HepG2 (cell line): ENCODE measurements at places on chromosomes 16 and 17.

GRCh38 chr17:42354956-42355843, 33.0 kb downstream of the STAT3 start:
- no peak for DNase-seq

DNA sequence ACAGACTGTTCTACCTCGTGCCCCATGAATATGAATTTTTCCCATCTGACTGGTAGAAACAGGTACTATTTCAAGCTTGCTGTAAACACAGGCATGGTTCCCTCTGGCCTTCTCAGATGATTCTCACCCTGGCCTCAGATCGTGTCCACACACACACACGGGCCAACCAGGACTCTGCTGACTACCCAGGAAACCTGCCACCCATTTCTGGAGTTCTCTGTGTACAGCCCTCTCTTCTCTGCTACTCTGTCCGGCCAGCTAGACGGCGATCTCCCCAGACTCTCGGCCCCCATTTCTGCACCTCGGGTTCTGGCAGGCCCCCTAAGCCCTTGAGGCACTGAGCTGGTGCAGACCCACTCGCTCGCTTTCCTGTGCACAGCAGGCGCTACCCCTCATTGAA, 31.2 kb downstream of the RPA1 start:
- DNase-seq = no peak

GRCh38 chr17:44829523-44830358, at the start of gene GJC1:
TSS of gene GJC1 (minus strand) at chr17:44830287. CDS start at chr17:44805817, 24,470 bp downstream.
- no peak for DNase-seq

GRCh38 chr17:61395983-61396585, 3.6 kb upstream of the TBX2 start:
- no peak for DNase-seq

DNA sequence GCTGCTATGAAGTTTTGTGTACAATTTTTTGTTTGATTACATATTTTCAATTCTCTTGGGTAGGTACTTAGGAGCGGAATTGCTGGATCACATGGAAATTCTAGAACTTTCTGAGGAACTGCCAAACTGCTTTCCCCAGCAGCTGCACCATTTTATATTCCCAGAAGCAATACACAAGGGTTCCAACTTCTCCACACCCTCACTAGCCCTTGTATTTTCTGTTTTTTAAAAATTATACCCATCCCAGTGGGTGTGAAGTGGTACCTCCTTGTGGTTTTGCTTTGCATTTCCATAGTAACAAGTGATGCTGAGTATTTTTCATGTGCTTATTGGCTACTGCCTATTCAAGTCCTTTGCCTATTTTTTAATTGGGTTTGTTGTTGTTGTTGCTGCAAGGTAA, 20.9 kb downstream of the NACA2 start:
- no peak for DNase-seq

- no peak for DNase-seq
These were observed 47.8 kb upstream of the NUFIP2 start for GRCh38 chr17:29341726-29342125.

DNA sequence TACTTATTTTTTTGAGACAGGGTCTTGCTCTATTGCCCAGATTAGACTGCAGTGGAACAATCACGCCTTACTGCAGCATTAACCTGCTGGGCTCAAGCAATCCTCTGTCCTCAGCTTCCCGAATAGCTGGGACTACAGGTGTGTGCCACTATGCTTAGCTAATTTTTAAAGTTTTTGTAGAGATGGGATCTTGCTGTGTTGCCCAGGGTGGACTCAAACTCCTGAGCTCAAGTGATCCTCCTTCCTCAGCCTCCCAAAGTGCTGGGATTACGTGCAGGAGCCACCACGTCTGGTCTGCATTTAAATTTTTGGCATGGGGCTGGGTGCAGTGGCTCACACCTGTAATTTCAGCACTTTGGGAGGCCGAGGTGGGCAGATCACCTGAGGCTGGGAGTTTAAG, 41.0 kb upstream of the INTS2 start:
- DNase-seq = no peak

DNA sequence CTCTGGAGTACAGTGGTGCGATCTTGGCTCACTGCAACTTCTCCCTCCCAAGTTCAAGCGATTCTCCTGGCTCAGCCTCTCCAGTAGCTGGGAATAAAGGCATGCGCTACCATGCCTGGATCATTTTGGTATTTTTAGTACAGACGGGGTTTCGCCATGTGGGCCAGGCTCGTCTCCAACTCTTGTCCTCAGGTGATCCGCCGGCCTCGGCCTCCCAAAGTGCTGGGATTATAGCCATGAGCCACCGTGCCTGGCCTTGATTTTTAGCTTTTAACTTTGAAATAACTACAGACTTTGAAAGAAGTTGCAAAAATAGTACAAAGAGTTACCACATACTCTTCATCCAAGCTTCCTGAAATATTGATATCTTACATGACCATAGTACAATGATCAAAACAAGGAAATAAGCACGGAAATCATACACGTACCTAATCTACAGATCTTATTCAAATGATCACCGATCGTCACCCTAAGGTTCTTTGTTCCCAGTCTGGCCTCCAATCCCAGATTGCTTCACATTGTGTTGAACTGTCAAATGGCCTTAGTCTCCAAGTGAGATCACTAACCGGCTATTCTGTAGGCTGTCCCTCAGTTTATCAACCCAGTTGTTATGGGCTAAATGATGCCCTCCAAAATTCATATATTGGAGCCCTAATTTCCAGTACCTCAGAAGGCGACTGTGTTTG, 18.4 kb downstream of the NPIPA1 start:
- DNase-seq = no peak

DNA sequence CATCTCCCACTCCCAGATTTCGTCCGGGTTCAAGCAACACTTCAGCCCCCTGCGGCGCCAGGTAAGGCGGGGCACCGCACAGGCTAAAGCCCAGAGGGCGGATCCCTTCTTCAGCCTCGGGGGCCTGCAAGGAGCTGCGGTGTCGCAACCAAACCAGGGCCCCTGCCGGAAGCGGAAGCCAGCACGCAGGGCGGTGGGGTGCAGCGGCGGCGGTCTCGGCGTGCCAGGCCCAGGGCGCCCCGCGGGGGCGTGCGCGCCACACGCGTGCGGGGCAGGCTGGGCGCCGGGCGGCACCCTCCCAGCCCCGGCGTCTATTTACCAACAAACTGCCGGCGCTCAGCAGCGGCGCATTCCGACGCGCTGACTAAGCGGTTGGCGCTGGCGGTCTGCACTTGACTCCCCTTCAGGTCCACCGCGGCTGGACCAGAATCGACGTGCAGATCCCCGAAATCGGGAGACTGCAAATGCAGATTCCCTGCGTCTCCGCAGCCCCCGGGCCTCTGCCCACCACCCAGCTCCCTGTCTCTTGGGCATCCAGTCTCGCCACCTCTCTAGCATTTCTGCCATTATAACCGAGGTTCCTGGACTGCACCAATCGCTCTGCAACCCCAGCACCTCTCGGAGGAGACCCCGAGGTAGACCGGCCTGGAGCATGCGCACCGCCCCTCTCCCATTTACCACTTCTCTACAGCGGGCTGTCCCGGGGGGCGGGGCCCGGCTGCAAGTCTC, 421 bp upstream of the DLX4 start:
- peak; percentile 54 for DNase-seq

GRCh38 chr17:44414394-44415155, 25.1 kb upstream of the ITGA2B start:
- no peak for DNase-seq

GRCh38 chr16:12881740-12882139, 19.7 kb upstream of the SHISA9 start:
- DNase-seq = no peak

DNA sequence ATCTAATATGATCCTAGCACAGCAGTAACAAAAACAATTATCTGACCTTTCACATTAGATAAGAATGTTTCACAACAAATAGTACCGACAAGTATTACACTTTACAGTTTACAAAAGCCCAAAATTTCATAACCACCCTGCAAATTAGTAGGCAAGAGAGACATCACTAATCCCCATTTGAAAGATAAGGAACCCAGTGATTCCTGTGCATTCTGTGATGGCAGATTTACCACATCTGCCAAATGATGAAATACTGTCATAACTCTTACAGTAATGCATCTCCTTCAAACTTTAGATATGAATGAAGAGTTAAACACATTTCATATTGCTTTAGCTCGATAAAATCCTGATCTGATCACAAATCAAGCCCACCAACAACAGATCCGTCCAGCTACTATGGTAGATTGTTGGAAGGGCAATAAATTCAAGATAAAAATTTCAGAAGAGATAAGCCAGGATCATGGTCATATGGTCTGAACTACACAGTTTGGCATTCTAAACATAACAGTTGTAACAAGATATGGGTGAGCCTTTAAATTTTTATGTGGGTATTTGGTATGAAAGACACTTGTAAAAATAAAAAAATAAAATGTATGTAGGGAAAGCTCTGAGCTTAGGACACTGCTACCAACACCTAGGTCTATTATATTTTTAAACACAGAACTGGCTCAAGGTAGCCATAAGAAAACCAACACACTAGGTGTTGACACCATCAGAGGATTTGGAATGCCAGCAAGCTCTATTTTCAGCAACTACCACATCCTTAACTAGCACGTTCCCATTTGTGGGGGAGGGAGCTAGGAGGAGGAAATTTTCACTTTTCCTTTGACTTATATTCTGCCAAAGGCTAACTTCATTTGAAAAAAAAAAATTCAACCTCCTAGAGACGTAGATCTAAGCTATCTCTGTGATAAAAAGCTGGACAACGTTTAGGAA, 9.3 kb downstream of the YWHAE start:
- no peak for DNase-seq

- no peak for DNase-seq
These were observed 72.2 kb downstream of the CYLD start for GRCh38 chr16:50814052-50814451.

DNA sequence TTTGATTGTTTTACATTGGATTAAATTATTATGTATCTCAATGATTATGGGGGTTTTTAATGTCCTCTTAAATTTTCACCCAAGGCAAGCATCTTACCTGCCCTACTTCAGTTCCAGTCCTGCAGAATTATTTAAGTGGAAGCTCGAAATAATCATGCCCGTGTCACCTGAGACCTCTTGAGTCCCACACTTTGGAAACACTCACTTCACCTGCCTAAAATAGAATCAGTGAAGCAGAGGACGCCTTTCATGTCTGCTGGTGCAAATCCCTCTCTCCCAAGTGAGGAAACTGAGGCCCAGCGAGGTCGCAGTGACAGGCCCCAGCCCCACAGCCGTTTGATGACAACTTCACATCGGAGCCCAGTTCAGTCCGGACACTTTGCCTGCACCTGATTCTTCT, 284.6 kb downstream of the C16orf95 start:
- no peak for DNase-seq

- DNase-seq = no peak
These were observed 53.1 kb upstream of the WSB1 start for GRCh38 chr17:27240802-27241155.

GRCh38 chr17:17051791-17052461, 9.7 kb downstream of the MPRIP start:
- peak; percentile 63 for DNase-seq

DNA sequence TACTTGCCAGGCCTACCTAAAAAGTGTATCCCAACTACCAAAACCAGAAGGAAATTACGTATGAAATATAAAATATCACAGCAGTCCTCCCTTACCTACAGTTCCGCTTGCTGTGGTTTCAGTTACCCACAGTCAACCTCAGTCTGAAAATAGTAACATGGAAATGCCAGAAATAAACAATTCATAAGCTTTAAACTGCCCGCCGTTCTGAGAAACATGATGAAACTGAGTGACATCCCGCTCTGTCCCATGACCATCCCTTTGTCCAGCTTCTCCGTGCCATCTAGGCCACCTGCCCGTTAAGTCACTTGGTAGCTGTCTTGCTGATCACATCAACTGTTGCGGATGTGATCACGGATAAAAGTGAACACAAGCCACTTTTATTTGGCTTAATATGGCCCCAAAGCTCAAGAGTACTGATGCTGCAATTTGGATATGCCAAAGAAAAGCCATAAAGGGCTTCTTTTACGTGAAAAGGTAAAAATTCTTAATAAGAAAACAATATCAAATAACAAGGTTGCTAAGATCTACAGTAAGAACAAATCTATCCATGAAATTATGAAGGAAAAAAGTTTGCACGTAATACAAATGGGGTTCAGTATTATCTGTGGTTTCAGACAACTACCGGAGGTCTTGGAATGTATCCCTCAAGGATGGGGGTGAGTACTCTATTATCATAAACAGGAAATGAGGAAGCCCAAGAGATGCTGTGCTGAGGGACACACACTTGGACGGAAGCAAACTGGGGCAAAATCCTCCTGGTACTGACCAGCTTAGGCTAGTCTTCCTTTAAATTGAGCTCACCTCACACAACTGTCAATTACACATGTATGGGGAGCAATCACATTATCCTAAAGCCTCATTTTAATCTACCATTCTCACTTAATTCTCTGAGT, 8.2 kb downstream of the USP22 start:
- DNase-seq = no peak

GRCh38 chr16:66176731-66177130, 189.8 kb upstream of the CDH5 start:
- no peak for DNase-seq

DNA sequence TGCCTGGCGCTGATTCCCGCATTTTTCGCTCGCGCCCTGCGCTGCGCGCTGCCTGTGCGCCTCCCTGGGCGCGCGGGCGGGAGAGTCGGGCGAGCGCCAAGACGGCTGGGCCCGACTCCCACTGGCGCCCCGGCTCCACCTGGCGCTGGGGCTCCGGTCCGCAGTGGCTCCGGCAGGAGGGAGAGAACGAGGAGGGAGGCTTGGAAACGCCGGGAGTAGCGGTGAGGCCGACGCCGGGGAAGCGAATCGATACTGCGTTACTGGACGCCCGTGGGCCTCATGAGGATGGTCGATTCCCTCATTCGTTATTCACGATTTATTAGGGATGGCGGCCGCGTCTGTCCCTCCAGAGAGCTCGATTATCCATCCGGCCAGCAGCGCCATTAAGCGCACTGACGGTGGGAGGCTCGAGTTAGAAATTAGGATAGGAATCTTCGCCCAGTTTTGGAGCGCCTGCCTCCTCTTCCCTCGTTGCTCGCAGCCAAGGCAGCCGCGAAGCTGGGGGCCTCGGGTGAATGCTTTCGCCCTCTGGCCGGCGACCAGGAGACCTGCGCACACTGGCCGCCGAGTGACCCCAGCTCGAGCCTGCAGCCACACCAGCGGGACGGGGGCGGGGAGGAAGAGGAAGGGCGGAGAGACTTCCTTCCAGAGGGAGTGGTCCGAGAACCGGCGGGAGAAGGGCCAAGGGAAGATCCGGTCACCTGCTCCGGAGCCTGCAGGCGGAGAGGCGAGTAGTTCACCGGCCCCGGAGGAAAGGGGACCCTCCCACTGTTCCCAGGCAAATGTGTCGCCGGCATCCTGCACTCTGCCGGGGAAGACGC, 1.3 kb upstream of the PCGF2 start:
- peak; percentile 89 for DNase-seq
